ENCODE measurements at places on chromosomes 4 and X.
A peak's percentile ranks its signal among the peaks of the same experiment; 100 is the strongest.

- peak; percentile 80 for DNase-seq
These were observed 125.5 kb downstream of the OPHN1 start for GRCh38 chrX:68307769-68308168.

DNA sequence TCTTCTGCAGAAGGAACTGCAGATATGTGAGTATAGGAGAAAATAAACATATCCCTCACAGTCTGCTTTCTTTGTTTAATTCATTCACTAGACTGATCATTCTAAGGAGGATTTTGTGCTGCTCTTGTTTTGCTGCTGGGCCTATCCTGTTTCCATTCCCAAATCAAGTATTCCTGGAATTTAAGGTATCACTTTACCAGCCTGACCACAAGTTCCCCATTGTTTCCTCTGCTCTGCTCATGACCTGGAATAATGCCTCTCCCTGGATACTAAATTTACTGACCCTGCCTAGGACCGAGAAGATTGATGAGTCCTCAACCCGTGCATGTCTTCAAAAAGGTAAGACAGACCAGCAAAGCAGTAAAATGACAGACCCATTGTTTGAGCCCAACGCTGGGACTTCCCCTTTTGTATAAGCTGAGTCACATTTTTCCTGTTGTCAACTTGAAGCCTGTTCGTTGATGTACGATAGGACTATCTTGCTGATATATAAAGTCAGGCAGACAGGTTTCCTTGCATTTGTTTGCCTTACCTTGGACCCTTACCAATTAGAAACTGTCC lies 85.5 kb upstream of the TET2 start:
- DNase-seq, result no peak

DNA sequence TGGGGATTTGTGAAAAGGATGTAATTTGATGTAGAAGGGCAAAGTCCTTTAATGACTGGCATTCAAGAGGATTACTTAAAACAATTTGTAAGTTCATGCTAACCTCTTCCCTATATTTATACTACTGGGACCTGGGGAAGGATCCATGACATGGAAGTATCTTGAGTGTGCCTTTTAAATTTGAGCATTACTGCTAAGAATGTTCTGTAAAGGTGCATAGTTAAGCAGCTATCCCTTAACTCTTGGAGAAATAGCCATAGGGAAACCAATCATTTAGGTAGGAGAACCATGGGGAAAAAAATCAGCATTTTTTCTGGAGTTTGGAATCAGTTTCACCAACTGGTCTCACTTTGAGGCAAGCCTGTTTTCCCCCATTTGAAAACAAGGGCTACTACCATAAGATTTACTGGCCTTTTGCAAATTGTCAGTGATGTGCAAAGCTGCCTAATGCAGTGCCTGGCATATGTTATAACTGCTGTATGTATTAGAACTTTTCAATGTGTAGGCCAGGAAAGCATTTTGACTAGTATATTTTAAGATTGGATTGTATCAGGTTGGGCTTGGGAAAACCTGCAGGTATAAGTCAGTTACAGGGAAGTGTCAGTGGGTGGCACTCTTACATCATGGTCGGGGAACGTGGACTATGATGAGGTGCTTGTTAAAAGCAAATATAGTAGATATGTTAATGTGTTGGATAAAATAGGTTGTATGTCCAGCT lies 72.1 kb downstream of the PRSS12 start:
- peak; percentile 73 for DNase-seq

GRCh38 chr4:184217634-184218033 lies at the start of gene ENPP6:
TSS of gene ENPP6 (minus strand) at chr4:184217873. CDS start at chr4:184217819, 54 bp downstream.
- DNase-seq, result no peak

DNA sequence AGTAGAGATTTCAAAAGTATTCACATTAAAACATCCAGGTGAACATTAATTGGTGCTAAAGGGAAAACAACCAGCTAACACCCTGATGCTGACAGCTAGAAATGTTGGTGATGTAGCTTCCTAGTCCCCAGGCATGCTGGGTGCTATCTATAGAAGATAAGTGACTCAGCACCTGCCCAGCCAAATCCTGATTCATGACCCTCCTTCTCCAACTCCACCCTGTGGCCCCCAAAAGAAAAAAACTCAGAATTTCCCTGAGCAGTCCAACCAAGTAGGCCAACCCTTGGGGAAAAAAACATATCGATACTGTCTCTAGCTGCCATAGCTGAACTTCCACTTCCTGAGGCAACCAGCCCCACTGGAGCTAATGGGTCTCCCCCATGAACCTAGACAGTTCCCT lies 197.6 kb upstream of the KLF3 start:
- DNase-seq, result no peak

DNA sequence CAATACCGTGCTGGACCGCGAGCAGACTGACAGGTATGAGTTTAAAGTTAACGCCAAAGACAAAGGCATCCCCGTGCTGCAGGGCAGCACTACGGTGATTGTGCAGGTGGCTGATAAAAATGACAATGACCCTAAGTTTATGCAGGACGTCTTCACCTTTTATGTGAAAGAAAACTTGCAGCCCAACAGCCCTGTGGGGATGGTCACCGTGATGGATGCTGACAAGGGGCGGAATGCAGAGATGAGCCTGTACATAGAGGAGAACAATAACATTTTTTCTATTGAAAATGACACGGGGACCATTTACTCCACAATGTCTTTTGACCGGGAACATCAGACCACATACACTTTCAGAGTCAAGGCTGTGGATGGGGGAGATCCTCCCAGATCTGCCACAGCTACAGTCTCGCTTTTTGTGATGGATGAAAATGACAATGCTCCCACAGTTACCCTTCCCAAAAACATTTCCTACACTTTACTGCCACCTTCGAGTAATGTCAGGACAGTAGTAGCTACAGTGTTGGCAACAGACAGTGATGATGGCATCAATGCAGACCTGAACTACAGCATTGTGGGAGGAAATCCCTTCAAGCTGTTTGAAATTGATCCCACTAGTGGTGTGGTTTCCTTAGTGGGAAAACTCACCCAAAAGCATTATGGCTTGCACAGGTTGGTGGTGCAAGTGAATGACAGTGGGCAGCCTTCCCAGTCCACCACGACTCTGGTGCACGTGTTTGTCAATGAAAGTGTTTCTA lies 3.2 kb downstream of the PCDH7 start:
- DNase-seq, result no peak

DNA sequence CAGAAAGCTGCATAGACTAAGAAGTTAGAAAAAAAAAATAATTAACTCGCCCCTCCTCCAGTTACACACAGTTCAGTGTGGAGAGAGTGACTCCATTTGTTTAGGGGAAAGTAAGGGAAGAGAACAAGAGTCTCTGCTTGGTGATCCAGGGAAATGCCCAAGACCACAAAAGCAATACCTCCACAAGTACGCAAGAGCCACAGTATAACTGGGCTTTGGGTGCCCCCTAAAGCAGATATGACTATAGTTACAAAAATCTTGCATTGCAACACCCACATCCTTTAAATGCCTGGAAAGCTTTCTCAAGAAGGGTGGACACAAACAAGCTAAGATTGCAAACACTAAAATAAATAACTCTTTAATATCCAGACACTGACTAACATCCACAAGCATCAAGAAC lies 164.2 kb upstream of the NRK start:
- peak; percentile 25 for DNase-seq

DNA sequence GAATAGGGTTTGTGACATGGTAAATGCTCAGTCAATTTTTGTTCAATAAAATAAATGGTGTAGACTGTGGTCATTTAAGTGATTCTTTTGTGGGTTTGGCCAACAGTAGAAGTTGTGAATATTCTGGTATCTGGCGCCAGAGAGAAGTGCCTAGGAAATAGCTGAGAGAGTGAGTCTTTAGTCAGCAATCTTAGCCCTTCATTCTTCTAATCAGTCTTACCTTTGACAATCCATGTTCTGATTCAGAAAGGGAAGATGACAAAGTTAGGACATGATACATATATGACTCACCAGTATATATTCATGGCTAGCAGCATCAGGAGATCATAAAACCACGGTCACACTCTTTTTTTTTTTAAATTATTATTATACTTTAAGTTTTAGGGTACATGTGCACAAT lies 141.8 kb upstream of the PCDH18 start:
- peak; percentile 63 for DNase-seq

GRCh38 chr4:88719381-88719780 lies 21.8 kb upstream of the NAP1L5 start:
- DNase-seq, result no peak

- no peak for DNase-seq
These were observed 120.2 kb upstream of the ENPP6 start for GRCh38 chr4:184337907-184338306.

DNA sequence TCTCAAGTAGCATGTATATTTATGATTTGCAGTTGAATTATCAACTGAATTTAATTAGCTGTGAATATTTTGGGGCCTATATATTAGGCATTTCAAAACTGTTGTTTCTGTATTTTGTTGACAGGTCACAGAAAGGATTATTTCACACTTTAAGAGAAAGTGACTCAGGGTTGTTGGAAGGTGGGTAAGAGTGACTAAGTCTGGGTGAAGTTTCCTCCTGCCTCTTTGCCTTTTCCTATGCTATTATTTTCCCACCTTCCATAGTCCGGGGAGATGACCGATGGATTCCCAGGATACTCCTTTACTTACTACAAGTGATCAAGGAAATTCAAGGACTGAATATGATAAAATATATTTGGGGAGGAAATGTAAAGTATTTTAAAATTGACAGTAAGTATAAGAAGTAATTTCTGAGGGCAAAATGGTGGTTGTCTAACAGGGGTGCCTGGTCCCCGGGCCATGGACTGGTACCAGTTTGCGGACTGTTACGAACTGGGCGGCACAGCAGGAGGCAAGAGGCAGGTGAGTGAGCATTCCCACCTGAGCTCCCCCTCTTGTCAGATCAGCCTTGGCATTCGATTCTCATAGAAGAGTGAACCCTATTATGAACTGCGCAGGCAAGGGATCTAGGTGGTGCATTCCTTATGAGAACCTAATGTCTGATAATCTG lies 175.5 kb upstream of the GPRIN3 start:
- DNase-seq, result no peak

DNA sequence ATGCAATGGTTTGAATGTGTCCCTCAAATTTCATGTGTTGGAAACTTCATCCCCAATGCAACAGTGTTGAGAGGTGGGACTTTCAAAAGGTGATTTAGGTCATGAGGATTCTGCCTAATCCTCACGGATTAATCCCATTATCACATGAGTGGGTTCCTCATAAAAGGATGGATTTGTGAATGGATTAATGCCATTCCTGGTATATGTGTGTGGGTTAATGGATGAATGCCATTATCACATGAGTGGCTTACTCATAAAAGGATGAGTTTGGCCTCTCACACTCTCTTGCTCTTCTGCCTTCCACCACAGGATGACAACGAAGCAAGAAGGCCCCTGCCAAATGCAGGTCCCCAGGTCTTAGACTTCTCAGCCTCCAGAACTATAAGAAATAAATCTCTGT lies 30.5 kb upstream of the NEUROG2 start:
- no peak for DNase-seq

- peak; percentile 85 for DNase-seq
These were observed 59.2 kb upstream of the PAGE5 start for GRCh38 chrX:55160685-55161552.

DNA sequence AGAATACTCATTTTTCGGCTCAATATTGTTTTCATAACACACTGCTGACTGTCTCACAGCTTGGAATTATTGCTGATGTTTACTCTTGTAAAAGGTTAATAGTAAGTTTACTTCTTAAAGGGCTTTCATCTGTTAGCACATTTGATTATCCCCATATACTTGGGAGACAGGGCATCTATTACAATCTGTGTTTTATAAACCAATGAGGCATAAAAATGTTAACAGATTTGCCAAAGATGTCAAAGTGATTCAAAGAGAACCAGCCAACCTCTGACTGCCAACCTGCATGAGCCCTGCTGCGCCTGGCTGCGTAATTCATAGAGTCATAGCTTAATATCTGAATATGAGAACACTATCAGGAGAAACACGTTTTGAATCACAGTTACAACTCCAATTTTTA lies 665.6 kb downstream of the TRIML1 start:
- no peak for DNase-seq

DNA sequence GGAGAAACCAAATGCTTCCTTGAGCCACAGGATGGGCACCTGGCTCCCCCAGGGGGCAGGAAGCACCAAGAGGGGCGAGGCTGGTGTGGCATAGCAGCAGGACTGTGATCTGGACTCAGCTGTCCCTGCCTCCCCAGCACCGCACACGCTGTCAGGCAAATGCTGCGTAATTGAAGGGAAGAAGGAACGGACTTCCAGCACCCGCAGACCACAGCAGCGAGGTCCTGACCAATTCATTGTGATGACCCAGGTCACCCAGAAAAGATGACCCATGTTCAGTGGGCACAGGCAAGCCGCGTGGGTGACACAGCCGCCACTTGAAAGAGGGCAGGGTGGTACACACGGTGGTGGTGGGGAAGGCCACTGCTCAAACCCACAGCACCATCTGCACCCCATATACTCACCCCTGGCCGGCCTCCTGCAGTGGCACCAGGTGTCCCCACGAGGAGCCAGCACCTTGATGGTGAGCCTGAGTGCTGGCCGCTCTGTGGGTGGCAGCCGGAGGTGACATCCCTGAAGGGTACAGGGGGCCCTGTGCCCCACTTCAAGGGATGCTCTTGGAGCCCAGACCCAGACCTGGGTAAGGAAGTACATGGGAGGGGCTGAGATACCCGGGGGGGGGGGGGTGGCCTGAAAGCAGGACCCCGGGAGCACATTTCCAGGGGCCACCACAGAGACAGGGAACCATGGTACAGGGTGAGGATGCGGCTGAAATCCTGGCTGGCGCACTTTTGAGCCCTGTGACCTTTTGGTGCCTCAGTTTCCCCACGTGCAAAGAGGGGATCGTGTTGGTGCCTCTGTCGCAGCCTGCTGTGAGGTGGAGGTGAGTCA lies 11.5 kb downstream of the NAT8L start:
- DNase-seq, result no peak

- no peak for DNase-seq
These were observed 111.1 kb downstream of the ANXA3 start for GRCh38 chr4:78662658-78663057.

- DNase-seq, result no peak
These were observed at the start of gene ERAS for GRCh38 chrX:48826135-48826875. TSS of gene ERAS (plus strand) at chrX:48826513. CDS start at chrX:48829124, 2,611 bp downstream.

GRCh38 chr4:107050525-107051135 lies 14.5 kb upstream of the DKK2 start:
- peak; percentile 26 for DNase-seq

GRCh38 chr4:13430834-13431568 lies 53.1 kb downstream of the RAB28 start:
- DNase-seq, result no peak

DNA sequence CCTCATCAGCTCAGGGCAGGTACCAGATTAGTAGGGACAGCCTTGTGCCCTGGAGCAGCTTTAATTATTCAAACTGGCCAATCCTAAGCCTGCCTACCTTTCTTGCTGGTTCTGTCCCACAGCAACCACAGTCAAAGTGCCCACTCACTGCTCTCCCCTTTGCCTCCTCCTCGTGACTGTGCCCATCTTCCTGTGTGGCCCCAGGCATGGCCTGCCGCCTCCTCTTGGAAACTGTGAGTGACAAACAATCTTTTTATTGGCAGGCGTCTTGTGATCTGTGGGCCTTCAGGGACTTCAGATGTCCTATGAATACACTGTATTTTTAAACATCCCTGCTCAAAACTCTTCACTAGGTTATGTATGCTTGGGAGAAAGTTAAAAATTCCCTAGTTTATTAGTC lies 22.8 kb upstream of the NSG1 start:
- no peak for DNase-seq

GRCh38 chrX:119640731-119641170 lies 34.5 kb upstream of the NKRF start:
- DNase-seq, result no peak

Data from AG10803 (cell line).